ENCODE measurements at places on chromosomes 13 and 19.

GRCh38 chr19:40380199-40381037 lies 9.6 kb downstream of the HIPK4 start:
- no peak for DNase-seq

GRCh38 chr13:69288026-69288425 lies 819.6 kb upstream of the ATXN8OS start:
- DNase-seq: no peak

DNA sequence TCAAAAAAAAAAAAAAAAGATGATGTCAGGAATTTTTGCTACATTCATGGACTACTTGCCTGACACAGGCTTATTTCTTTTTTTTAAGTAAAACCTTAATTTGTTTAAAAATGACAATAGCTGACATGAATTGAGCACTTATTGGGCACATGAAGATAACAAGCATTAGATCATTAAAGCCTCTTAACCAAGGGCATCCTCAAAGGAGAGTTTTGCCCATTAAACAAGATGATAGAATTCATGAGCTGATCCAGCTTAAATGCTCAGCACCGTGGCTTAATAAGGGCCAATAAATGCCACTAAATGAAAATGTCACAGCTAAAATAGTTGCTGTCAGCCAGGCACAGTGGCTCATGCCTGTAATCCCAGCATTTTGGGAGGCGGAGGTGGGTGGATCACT lies 19.3 kb downstream of the FBXO17 start:
- no peak for DNase-seq

DNA sequence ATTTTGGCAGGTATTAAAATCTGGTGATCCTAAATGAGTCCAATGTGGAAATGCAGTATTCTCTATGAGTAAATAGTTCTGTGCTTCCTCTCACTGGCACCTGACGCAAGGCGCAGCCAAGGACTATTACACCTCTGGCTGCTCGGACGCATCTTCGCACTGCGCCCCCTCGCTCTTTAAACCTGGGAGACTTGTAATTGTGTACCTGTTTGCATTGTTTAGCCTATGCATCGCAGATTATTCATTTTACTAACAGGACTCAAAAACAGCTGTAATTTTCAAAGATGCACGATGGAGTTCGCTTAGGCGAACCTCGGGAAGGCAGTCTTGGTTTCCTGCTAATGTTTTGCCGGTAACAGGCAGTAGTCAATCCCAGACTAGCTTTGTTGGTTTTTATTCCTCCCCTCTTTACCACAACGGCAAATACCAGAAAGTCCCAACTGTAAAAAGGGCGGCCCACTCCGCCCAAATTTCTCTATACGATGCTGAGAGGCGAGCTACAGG lies 113.2 kb downstream of the KCNRG start:
- DNase-seq: peak; percentile 65

GRCh38 chr13:35309706-35310105 lies 166.8 kb downstream of the MAB21L1 start:
- no peak for DNase-seq

DNA sequence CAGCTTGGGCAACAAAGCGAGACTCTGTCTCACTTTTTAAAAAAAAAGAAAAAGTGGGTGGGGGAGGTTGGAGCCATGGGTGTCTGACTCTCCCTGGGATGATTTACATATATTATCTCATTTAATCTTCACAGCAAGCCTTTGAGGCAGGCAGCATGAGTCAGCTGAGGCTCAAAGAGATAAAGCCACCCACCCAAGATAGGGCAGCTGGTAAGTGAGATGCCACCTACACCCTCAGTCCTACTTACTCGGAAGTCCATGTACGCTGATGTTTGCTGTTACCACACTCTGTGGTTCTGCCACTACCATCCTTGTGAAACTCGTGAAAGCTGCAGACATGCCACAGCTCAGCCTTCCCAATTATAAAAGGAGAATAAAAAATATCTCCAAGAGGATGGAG lies 142.0 kb upstream of the TSHZ3 start:
- no peak for DNase-seq

DNA sequence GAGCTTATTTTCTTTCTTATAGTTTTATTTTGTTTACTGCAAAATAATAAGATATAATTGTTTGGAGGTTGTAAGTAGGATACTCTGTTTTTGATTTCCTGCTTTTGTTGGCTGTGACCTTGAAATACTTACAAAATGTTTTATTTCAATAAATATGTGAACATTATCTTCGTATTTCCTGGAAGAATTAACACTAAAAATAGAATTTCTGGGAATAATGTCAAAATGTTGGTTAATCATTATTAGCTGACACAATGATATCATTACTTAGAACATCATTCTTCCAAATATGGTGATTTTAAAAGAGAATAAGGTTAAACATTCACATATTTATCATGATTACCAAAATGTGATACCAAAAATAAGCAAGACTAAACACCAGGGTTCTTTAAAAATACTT lies 1148.6 kb upstream of the PRR20A start:
- no peak for DNase-seq

- DNase-seq: no peak
Measured at GRCh38 chr13:62119739-62120700, 704.4 kb upstream of the PCDH20 start.

- no peak for DNase-seq
Measured at GRCh38 chr19:19742773-19743172, 9.9 kb upstream of the ZNF14 start.

GRCh38 chr19:51098365-51099046 lies 9.7 kb downstream of the CTU1 start:
- DNase-seq: no peak

DNA sequence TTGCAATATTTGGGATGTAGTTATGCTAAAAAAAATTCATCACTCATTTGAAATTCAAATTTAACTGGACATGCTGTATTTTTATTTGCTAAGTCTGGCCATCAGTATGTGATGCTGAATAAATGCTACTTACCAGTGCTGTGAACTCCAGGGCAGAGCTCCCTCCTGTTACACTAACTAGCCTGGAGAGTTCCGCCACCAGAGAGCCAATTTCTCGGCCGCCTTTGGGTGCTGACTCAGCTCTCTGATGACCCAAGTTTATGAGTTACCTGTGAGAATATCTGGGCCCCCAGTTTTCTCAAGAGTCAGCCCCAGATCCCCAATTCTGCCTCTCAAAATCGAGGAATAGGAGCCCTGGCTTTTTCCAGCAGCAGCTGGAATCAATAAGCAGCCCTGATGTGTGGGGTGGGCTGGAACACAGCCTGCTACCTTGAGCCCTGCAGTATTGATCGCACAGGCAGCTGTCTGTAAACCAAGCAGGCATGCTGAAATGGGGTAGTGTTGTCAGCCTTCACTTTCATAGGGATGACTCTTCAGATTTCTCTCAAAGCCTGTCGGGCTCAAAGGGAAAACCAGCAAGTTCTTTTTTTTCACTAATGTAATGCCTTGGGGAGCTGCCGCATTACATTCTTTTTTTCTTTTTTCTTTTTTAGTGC lies 113.7 kb downstream of the DNAJC15 start:
- no peak for DNase-seq

DNA sequence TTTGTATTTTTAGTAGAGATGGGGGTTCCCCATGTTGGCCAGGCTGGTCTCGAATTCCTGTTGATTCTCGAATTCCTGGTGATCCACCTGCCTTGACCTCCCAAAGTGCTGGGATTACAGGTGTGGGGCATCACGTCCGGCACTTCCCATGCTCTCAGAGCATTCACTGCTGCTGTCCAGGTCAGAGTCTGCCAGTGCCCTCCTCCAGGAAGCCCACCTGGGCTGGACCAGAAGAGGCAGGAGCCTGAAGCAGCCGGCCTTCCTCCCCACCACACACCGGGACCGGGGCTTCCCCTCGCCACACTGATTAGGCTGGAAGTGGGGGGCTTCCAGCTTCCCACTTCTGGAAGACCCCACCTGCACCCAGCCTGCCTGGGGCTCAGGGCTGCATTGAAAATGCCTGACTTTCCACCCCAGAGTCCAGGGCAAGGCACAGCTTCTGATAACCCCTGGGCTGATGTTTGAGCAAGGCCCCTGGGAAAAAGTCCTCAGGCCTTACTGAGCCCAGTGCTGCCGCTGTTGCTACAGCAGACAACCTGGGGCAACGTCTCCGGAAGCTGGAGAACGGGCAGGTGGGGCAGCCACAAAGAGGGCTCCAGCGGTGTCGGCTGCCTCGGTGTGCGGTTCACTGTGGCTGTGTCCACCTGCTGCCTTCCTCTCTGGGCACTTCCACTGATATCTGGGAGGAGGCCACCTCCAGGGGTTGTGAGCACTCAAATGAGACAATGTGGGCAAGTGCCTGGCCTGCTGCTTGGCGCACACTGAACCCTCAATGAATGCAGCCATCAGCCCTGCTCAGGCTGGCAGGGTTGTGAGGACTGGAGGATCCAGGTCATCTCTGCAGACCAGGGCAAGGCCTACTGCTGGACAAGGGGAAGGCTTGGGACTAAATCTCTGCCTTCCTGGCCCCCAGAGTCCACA lies 22.6 kb downstream of the CEBPA start:
- no peak for DNase-seq

DNA sequence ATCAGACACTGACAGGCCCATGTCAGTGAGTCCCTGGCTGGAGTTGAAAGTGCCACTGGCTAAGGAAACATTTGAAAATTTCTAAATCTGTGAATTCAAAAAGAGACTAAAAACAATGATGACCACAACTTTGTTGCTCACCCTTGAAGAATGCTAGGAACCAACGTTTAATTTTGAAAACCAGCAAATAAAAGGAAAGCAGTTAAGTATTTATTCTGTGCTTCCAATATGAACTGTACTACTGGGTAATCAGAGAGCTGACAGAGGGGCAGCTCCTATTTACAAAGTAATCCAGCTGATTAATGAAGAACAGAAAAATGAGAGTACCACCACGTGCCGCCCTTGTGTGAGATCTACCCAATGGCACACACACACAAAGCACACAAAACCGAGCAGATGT lies 44.7 kb upstream of the LATS2 start:
- no peak for DNase-seq

DNA sequence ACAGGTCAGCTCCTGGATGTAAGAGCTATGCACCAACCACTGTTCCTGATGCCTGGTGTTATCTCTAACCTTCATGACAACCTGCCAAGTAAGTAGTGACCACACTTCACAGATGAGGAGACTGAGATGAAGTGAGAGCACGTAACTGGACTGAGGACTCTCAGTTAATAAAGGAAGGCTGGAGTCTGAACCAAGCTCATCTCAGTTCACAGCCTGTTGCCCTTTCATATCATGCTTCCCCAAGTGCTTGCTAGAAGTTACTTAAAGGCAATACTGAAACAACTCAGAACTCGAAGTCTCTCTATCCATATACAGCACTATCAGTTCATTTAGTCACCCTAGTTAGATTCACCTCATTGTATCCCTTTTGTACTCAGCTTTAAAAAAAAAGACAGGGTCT lies 119.7 kb downstream of the ABCC4 start:
- no peak for DNase-seq

GRCh38 chr19:35017507-35017906 lies 12.8 kb upstream of the SCN1B start:
- DNase-seq: no peak

DNA sequence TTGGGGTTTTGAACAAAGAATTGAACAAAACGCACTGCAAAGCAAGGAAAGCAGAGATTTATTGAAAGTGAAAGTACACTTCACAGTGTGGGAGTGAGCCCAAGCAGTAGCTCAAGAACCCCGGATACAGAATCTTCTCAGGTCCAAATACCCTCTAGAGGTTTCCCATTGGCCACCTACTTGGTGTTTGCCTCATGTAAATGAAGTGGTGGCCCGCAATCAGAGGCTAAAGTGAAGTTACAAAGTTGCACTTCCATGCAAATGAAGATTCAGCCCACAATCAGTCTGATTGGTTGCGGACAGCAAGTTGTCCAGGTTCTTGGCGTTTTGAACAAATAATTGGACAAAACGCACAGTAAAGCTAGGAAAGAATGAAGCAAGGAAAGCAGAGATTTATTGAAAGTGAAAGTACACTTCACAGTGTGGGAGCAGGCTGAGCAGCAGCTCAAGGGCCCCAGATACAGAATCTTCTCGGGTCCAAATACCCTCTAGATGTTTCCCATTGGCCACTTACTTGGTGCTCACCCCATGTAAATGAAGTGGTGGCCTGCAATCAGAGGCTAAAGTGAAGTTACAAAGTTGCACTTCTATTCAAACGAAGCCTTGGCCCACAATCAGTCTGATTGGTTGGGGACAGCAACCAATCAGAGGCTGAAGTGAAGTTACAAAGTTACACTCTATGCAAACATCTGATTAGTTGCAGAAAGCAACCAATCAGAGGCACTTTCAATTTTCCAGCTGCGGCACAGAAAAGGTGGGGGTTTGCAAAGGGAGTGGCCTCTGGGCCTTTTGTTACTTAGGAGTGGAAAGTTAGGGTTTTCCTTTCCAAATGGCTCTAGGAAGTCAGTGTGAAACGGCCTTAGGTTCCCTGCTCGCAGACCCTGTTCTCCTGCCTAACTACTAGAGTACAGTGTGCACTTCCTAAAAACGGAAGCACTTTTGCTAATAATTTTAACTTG lies 4.8 kb upstream of the TM9SF2 start:
- DNase-seq: no peak

GRCh38 chr13:86881390-86881789 lies 789.8 kb upstream of the SLITRK5 start:
- no peak for DNase-seq

GRCh38 chr13:24887759-24888158 lies 123.8 kb downstream of the RNF17 start:
- DNase-seq: no peak

DNA sequence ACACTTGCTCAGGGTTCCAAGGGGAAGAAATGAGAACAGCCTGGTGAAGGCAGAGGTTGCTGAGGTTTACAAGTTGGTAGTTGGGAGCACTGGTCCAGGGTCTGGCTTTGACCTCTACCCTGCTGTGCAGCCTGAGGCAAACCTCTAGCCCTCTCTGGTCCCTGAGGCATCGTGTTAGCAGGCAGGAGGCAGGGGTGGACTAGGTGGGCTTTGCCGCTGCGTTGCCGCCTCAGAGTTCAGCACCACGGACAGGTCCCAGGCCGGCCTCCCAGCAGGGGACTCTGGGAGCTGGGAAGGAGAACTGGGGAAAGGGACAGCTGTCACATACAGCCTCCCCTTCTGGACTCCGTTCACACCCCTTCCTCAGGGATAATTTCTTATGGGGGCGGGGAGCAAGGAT lies 3.1 kb downstream of the NCAN start:
- DNase-seq: peak; percentile 98

DNA sequence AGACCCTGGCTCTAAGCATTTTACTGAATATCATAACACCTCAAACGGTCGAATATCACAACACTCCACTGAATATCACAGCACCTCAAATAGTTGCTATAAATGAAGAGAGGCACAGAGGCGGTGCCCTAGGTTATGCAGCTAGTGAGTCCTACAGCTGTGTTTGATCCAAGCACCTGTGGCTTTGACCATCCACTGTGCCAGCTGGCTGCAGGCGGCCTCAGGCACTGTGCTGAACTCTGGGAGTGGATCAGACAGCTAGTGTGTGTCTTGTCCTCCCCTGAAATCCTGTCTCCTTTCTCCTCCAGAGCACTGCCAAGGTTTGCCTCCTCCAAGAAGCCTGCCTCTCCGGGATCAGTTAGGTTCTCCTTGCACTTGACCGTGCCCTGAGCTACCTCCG lies 7.3 kb downstream of the NOSIP start:
- DNase-seq: no peak

GRCh38 chr13:110238818-110239195 lies 68.2 kb downstream of the COL4A1 start:
- DNase-seq: no peak

- peak; percentile 90 for DNase-seq
Measured at GRCh38 chr19:46766569-46767317, 20.5 kb upstream of the STRN4 start.

All from endodermal cell (in vitro differentiated cells).